ENCODE measurements at places on chromosomes 3 and 15.

- no peak for DNase-seq
Observed at GRCh38 chr3:143132246-143132980, 12.8 kb downstream of the CHST2 start.

DNA sequence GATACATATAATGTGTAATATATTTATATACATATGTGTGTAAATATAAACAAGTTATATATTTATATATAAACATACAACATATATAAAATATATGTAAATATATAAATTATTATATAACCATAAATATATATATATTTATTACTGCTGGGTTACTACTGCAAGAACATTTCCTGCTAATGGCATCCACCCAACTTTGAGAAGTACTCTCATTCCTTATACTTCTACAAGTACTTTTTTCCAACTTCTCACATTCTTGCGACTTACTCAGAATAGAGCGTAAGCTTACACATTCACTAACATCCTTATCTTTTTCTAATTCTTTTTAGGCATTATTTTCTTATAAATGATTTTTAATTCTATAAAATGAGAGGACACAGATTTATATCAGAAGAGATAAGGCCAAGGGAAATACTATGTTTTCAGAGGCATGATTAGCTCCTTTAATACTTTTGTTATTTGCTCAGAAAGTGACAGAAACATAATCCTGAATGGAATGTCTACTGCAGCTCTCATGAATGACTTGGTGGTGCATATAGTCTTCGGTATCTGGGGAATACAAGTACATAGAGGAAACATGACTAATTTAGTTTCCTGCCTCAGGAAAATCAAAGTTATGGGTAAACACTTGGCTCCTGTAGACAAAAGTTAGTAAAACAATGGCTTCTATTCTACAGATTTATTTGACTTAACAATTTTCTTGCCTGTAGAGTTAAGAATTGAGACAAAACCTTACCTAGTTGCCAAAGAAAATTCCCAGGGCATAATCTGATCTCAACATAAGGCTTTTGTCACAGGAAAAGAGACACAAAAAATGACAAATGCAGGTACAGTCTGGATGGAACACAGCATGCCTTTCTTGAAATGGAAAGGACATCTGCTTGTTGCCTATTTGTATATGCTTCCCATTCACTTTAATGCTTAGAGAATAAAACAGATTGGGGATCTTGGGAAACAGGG lies 453.9 kb downstream of the SQOR start:
- no peak for DNase-seq

- no peak for DNase-seq
Observed at GRCh38 chr3:20186600-20187004, 596 bp upstream of the SGO1 start.

- peak; percentile 91 for DNase-seq
Observed at GRCh38 chr15:64911311-64912186, at the start of gene ANKDD1A. ANKDD1A (plus strand) TSS chr15:64911902; CDS start chr15:64911931, 29 bp downstream.

DNA sequence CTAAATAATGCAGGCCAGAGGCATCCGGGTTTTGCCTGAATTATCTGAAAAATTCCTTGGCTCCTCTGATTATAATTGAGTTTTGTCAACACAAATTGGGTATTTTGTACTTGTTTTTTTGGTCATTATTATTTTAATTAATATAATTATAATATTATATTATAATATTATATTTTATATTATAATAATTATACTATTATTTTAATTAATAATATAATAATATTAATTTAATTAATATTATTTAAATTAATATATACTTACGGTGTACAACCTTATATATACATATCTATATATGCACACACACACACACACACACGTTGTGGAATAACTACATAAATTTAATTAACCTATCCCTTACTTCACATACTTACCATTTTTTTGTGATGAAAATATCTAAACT lies 73.5 kb downstream of the RYR3 start:
- no peak for DNase-seq

GRCh38 chr3:66476852-66477381 lies 23.9 kb downstream of the LRIG1 start:
- DNase-seq: no peak

DNA sequence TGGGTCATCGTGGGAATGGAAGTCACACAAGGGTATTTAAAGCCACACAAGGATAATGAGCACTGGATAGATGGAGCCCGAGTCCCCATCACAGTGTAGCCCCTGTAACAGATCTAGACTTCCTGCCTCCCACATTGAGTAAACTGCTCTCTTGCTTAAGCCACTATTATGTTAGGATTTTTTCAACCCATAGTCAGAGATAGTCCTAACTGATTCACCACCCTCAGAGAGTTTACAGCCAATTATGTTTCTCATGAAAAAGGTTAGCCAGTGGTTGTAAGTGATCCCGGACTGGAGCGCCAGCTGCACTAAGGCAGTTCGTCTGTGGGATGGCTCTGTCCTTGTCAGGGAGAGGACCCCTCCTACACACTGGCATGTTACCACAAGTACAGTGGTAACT lies 77.0 kb downstream of the KLF13 start:
- DNase-seq: no peak

GRCh38 chr3:73341272-73341935 lies 279.9 kb downstream of the EBLN2 start:
- DNase-seq: no peak

- DNase-seq: no peak
Observed at GRCh38 chr3:126925411-126926171, 57.3 kb upstream of the PLXNA1 start.

- DNase-seq: no peak
Observed at GRCh38 chr3:55484801-55485791, 2.0 kb downstream of the WNT5A start.

GRCh38 chr15:99126131-99126588 lies 21.3 kb downstream of the SYNM start:
- no peak for DNase-seq

GRCh38 chr3:190543671-190544070 lies 29.8 kb downstream of the IL1RAP start:
- no peak for DNase-seq

DNA sequence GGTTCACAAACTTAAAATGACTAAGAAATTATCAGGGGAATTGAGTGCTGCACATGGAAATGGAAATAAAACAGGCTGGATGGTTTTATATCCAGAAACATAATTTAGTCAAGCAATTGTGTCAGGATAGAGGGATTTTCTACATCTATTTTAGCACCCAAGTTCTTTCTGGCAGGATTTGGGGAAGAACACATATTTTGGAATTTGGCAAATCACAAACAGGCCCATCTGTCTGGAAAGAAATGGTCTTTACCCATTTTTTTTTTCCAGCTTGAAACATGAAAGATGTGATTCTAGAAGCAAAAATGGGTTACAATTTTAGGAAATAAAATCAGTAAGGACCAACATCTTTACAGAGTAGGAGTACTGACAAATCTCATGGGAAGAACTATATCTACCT lies 14.4 kb upstream of the UNC13C start:
- DNase-seq: no peak

- DNase-seq: no peak
Observed at GRCh38 chr3:52084954-52085680, 28.7 kb upstream of the DUSP7 start.

- DNase-seq: no peak
Observed at GRCh38 chr15:76056931-76057330, 2.9 kb upstream of the TMEM266 start.

GRCh38 chr15:64623347-64623996 lies 151.9 kb downstream of the RBPMS2 start:
- no peak for DNase-seq

DNA sequence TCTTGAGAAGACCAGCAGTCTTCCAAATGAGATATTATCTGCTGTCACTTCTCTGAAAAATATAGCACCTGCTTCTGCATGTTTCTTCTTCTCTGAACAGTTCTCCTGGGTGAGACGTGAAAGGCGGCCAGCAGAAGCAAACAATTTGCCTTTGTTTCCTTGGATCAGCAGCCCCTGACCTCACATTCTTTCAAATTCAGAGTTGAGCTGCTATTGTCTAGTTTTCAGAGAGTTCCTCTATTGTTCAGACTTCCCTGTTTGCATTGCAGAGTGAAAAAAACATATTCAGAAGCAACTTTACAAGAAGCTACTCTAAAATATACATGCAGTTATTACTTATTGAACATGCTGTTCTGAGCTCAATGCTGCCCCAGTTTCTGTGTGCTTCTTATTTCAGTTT lies 653.6 kb downstream of the NAALADL2 start:
- no peak for DNase-seq

DNA sequence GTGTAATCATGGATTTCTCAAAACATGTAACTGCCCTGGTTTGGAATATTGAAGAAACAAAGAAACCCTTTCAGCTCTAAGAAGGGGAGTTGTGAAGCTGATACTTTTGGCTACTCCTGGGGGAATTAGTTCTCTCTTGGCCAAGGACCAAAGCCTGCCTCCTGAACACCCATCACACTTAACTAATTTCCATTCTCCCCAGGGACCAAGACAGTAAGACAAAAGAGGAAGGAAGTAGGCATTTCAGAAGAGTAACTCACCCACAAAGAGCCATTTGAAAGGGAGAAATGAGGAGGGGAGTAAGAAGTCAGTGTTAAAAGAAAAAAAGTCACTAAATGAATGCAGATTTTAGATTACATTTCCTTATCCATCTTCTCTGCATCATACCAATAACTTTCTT lies 328.0 kb upstream of the SOX2 start:
- DNase-seq: peak; percentile 55

- peak; percentile 91 for DNase-seq
Observed at GRCh38 chr3:168249550-168250414, 154.1 kb upstream of the GOLIM4 start.

GRCh38 chr3:166274351-166275023 lies 437.3 kb upstream of the BCHE start:
- DNase-seq: no peak

- no peak for DNase-seq
Observed at GRCh38 chr15:23401627-23402026, 45.4 kb downstream of the GOLGA6L2 start.

DNA sequence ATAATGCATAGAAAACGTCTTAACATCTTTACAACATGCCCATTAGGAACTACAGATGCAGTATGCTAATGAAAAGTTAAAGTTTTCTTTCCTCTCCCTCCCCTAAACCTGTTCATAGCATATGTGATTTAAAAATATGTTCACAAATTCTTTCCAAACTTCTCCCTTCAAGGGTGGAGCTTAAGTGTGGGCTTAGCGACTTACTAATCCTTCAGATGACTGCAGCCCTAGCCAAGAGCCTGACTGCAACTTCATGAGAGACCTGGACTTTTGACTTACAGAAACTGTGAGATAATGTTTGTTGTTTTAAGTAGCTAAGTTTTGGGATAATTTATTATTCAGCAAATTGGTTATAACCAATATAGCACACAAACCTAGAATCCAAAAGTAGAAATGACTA lies 22.0 kb upstream of the ANXA2 start:
- no peak for DNase-seq

GRCh38 chr3:181700168-181701087 lies 11.3 kb upstream of the SOX2 start:
- peak; percentile 92 for DNase-seq

- no peak for DNase-seq
Observed at GRCh38 chr15:73382115-73382514, 13.4 kb upstream of the HCN4 start.

- no peak for DNase-seq
Observed at GRCh38 chr3:189690237-189690636, 59.0 kb downstream of the TP63 start.

DNA sequence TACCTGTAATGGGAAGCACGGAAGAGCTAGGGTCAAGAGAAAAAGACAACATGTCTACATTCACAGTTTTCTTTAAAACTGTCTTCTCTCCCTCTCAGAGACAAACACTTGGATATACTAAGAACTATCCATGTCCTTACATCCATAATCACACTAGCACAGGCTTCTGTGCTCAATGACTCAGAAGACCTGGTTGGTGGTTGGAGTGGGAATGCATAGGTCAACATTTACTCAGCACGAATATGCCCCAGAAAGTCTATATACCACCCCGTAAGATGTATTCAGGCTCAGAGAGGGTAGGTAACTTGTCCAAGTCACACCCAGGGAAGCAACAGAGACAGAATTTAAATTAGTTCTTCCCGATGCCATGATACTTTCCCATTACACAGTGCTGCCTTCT lies 891.1 kb downstream of the TUSC7 start:
- DNase-seq: no peak

DNA sequence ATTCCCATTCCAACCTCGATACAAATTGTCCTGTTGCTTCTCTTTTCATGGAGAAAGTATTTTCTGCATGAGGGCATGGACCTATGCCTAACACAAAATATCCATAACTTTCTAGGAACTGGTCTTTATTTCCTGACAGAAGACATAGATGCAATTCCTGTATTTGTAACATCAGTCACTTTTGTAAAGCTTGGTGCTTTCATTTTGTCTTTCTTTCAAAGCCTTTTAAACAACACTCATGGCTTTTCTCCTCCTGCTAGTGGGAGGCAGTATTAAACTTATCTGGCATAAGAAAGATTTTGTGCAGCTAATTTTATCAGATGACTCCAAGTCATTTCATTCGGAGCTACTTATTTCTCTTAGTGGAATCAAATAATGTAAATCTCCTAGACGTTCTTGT lies 616.0 kb downstream of the RBMS3 start:
- DNase-seq: no peak

DNA sequence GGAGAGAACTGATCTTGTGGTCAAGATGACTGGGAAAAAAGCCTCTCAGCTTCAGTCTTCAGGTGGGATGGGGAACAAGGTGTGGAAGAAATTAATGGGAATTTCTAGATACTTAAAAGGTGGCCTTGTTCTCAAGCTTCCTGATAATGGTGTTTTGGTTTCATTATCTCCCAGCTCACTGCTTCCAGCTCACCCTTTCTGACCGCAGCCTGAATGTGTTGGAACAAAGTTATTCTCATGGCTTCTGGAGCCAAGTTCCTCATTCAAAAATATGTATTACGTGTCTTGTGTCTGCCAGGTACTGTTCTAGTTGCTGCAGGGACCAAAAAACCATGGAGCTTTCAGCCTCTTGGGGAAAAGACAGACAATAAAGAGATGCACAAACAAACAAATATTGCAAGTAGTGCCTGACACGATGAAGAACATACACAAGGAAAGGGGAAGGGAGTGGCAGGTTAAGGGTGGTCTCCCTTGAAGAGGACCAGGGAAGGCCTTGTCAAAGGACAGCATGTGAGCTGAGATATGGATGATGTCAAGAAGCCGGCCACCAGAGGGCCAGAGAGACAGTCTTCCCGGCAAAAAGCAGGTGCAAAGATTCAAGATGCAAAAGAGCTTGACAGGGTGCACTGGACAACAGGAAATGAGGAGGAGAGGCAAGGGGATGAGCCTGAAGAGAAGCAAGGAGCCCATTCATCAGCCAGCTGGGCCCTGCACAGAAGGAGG lies 35.5 kb downstream of the ARRDC4 start:
- DNase-seq: no peak

DNA sequence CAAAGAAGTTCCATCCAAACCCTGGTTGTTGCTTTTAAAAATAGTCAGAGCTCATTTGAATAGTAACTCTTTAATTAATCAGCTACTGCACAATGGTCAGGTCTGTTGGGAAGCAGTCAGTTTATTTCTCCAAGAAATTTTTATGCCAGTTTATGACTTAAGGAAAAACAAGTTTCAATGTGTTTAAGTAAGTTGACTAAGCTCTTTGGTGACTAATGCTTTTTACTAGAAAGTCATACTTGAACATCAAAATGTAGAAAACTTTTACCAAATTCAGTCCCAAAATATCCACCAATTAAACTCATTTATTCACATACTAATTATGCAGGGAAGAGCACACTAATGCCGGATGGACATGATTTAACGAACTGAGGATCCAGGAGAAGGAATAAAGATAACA lies 22.1 kb downstream of the PRICKLE2 start:
- no peak for DNase-seq

- DNase-seq: no peak
Observed at GRCh38 chr15:78763796-78764241, 47.4 kb downstream of the ADAMTS7 start.

- DNase-seq: no peak
Observed at GRCh38 chr3:141332416-141332815, 35.9 kb upstream of the ZBTB38 start.
